ENCODE measurements at places on chromosomes 2 and 18.
A peak's percentile ranks its signal among the peaks of the same experiment; 100 is the strongest.

- no peak for DNase-seq
Measured at GRCh38 chr2:114006460-114006859, 116.6 kb downstream of the ACTR3 start.

- DNase-seq, result no peak
Measured at GRCh38 chr18:26002375-26002910, 88.0 kb downstream of the SS18 start.

DNA sequence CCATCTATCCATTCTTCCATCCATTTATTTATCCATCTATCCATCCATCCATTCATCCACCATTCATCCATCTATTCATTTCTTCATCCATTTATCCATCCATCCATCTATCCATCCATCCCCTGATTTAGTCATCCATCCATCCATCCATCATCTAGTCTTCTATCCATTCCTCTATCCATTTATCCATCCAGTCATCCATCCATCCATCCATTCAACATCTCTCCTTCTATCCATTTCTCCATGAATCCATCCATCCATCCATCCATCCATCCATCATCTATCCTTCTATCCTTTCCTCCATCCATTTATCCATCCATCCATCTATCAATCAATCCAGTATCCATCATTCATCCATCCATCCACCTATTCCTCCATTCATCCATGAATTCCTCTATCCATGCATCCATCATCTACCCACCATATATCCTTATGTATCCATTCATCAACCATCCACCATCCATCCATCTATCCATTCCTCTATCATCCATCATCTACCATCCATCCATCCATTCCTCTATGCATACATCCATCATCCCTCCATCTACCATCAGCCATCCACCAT lies 185.0 kb downstream of the CELF4 start:
- no peak for DNase-seq

GRCh38 chr2:207296265-207296948 lies 130.7 kb upstream of the KLF7 start:
- DNase-seq, result no peak

- DNase-seq, result no peak
Measured at GRCh38 chr18:23220355-23220754, 85.1 kb downstream of the CABLES1 start.

GRCh38 chr18:59056706-59057492 lies 82.8 kb upstream of the SEC11C start:
- DNase-seq, result peak; percentile 26

- no peak for DNase-seq
Measured at GRCh38 chr2:69659941-69660483, 16.5 kb upstream of the AAK1 start.

DNA sequence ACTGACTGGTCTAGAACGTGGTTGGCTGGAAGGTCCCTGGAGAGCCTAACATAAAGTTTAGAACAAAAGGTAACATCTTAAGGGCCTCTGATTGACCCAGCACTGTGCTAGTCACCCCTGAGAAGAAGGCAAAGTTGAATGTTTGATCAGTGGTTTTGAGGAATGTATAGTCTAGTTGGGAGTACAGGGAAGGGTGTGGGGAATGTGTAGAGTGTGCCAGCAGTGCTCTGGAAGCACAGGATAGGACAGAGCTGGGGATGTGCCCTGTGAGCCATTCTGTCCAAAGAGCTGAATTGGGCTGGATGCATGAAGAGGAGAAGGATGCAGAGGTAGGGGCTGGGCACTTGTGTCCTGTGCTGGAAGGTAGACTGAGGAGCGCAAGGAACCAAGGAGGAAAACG lies 41.0 kb upstream of the DOCK10 start:
- no peak for DNase-seq

GRCh38 chr2:28201671-28202180 lies 190.9 kb upstream of the FOSL2 start:
- no peak for DNase-seq

GRCh38 chr2:105413206-105413605 lies 14.4 kb upstream of the FHL2 start:
- DNase-seq, result no peak

- no peak for DNase-seq
Measured at GRCh38 chr2:190678444-190679162, 29.7 kb downstream of the NAB1 start.

GRCh38 chr2:202064171-202064880 lies 8.7 kb upstream of the KIAA2012 start:
- DNase-seq, result no peak

DNA sequence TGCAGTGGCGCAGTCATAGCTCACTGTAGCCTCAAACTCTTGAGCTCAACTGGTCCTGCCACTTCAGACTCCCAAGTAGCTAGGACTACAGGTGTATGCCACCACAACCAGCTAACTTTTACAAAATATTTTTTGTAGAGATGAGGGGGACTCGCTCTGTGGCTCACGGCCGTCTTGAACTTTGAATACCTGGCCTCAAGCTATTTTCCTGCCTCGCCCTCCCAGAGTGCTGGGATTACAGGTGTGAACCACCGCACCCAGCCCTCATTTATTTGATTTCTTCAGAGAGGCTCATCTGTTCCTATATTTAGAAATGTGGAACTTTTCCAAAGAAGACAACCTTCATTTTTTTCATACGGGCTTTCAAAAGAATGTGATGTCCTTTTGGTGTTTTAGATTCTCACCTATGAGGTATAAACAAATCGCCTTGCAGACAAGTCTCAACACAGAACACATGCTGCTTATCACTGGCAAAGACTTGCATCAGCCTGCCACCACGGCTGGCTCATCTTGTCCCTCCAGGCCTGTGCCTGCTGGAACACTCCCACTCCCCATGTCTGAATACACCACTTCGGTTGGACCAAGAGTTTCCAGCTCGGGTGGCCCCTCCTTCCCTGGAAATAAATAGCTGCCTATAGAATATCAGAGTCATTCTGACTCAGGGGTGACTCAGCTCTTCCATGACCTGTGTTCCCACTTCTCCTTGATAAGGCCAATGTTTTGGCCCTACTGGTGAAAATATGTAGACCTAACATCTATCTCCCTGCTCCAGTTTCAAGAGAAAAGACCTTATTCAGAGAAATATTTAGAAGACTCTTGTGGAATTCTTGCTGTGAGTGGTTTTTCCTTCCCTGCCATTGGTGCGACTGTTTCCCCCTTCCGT lies 202.6 kb downstream of the TGIF1 start:
- no peak for DNase-seq

- no peak for DNase-seq
Measured at GRCh38 chr2:191629001-191629453, 48.9 kb upstream of the NABP1 start.

- DNase-seq, result no peak
Measured at GRCh38 chr2:216791303-216791702, 68.6 kb downstream of the TNP1 start.

DNA sequence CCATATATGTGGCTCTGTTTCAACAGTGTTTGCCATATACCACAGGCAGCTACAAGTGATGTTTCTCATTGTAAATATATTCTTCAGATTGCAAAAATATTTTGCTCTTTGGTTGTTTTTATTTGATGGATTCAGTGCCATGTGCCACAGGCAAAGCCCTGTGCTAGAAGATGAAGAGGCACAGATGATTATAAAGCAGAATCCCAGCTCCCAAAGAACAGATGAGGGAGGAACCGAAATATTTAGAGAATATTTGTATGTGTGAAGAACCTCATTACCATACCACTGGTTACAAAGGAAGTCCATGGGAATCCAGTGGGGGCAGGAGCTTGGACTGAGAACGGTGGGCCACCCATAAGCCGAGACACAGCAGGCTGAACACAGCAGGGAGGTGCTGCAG lies 143.8 kb upstream of the NDUFV2 start:
- no peak for DNase-seq

DNA sequence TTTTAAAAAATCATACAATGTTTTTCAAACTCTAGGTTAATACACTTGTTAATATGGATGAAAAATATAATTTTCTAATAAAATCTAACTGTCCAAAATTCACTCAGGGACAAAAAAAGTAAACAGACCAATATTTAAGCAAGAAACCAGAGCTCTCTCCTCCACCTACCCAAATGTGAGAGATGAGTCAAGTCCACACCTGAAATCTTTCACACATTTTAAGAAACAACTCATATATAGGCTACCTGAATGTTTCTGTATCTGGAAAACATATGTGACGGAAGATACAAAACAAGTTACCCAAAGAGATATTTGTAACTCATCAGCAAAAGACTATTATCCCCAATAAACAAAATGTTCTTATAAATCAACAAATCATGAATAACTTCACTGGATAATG lies 20.2 kb downstream of the ZNF516 start:
- DNase-seq, result no peak

GRCh38 chr18:77205769-77206168 lies 43.9 kb upstream of the GALR1 start:
- no peak for DNase-seq

- no peak for DNase-seq
Measured at GRCh38 chr2:143807671-143808070, 678.5 kb downstream of the ARHGAP15 start.

- DNase-seq, result peak; percentile 26
Measured at GRCh38 chr2:235658351-235659174, 164.7 kb downstream of the AGAP1 start.

- DNase-seq, result no peak
Measured at GRCh38 chr18:55425698-55426097, 162.3 kb downstream of the TCF4 start.

- no peak for DNase-seq
Measured at GRCh38 chr2:69298862-69299261, 88.2 kb downstream of the GFPT1 start.

- DNase-seq, result no peak
Measured at GRCh38 chr18:67425672-67426071, 90.8 kb downstream of the DSEL start.

GRCh38 chr2:150339282-150339681 lies 148.2 kb downstream of the RND3 start:
- no peak for DNase-seq

GRCh38 chr2:85862426-85862825 lies 26.4 kb downstream of the ST3GAL5 start:
- no peak for DNase-seq

GRCh38 chr2:29559578-29559977 lies 361.8 kb downstream of the ALK start:
- DNase-seq, result no peak
